Activated CD8-positive, alpha-beta memory T cell treated with anti-CD3 and anti-CD28 coated beads, Interleukin-2, amount 10 ng/mL, durations not matched to agents 7 days and 5 days (primary cell): ENCODE measurements at places on chromosomes 2 and 18. TPM values are rescaled to one million over a fixed set of nuclear protein-coding genes. Genes with fewer than 3 reads are reported as not detected.

The GPR155 gene
- total RNA-seq = 13.5 TPM

The SLC30A3 gene
- total RNA-seq = 0.47 TPM

The NPHP1 gene
- 0.61 TPM for total RNA-seq

DNA sequence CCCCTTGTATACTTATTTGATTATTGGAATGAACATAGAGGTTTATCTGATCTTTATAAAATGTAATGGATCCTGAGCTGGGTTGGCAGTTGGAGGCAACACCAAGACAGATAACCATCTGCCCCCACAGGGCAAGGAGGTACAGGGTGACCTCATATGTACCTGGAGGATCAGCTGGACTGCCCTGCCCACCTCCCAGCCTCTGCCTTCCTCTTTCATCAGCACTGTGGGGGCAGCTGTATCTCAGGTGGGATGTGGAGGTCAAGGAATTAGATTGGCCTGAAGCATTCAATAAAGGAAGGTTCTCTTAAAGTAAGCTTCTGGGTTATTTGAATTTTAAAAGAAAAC lies 92.6 kb downstream of the LYPD6 start:
- DNase-seq = no peak

The PID1 gene
- total RNA-seq = not detected

- DNase-seq = no peak
These were observed 331.5 kb downstream of the HRH4 start for GRCh38 chr18:24791751-24792545.
